ENCODE measurements at places on chromosomes 6 and 20.
A peak's percentile ranks its signal among the peaks of the same experiment; 100 is the strongest.

DNA sequence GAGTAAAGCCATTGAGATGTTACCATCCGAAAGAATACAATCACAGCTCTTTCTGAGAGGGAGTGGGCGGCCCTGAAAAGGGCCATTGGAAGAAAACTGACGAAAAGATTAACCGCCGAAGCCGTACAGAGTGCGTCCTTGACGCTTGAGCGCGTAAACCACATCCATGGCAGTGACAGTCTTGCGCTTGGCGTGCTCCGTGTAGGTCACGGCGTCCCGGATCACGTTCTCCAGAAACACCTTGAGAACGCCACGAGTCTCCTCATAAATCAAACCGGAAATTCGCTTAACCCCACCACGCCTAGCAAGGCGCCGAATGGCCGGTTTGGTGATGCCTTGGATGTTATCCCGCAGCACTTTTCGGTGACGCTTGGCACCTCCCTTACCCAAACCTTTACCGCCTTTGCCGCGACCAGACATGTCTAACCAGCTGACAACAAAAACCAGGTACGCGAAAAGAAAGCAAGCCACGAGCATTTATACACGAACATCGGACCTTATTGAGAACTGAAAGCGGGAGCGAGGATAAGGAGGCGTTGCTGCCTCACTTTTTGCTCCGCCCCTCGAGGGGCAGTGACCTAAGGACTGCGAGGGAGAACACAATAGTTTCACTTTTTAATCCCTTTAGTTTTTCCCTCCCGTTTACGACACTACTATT lies 60.3 kb upstream of the HFE start:
- peak; percentile 81 for DNase-seq

GRCh38 chr6:70903665-70904452 lies 53.0 kb downstream of the B3GAT2 start:
- no peak for DNase-seq

GRCh38 chr20:36314734-36315544 lies 8.8 kb downstream of the DLGAP4 start:
- no peak for DNase-seq

DNA sequence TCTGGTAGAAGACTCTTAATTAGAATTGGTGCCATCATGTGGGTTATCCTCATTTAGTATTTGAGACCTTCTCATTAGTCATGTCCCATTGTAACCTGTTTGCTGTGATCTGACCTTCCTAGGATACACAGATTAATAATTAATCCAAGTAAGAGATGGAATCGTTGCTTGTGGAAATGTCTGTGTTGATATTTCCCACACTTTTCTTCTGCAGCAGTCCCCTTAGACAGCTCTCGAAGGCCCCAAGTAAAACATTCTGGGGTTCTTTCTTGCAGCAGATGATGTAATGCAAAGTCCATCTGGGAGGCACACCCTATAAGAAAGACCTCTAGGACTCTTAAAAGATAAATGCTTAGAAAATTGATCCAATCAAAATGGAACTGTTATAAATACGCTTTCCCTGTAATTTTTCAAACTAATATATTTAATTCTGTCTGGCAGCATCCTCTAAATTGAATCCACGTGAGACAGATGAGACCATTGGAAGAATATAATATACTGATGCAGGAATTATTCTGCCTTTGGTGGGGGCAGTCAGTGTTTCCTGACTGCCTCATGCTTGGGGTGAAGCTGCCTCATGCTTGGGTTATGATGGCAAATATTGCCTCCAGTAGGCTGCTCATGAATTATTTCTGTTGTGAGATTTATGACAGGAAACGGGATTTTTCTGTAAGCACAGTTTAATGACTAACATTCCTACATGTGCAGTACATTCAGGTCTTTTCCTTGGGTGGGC lies 54.5 kb upstream of the ARMC2 start:
- DNase-seq: no peak

- no peak for DNase-seq
Observed at GRCh38 chr20:34557936-34558319, 590 bp upstream of the MAP1LC3A start.

GRCh38 chr6:18893540-18894269 lies 506.6 kb downstream of the RNF144B start:
- DNase-seq: no peak

DNA sequence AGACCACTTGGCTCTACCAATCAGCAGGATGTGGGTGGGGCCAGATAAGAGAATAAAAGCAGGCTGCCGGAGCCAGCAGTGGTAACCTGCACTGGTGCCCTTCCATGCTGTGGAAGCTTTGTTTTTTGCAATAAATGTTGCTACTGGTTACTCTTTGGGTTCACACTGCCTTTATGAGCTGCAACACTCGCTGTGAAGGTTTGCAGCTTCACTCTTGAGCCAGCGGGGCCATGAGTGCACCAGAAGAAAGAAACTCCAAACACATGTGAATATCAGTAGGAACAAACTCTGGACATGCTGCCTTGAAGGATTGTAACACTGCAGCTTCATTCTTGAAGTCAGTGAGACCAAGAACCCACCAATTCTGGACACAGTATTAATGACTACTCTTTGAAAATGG lies 89.9 kb upstream of the MBOAT1 start:
- no peak for DNase-seq

DNA sequence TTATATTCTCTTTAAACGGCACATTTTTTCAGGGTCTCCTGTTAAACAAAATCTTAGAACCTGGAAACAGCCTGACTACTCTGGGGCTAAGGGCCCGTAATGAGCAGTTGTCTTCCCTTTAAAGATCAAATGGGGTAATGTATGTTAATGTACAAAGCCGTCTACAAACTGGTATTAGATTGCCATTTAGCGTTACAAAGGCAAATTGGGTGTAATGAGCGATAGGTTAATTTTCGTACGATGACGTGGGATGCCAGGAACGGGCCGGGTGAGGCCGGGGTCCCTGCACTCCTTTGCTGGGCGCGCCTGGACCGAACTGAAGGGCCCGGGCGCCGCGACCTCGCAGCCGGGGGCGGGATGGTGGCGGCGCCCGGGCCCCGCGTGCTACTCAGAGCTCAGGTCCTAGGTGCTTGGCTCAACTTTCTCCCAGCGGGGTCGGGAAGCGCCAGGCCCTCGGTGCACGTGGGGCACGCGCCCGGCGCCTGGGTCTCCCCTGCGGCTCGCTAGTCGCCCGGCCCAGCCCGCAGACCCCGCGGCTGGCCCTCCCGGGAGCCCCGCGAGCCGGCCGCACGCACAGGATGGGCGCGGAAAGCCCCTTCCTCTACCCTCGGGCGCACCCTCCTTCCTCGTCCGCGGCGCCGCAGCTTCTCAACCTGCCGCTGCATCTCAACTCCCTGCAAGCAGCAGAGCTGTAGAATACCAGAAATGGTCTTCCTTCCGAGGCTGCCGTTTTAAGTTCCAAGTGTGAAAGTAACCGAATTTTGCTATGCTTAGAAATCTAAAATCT lies 5.9 kb downstream of the NKX2-4 start:
- DNase-seq: no peak

DNA sequence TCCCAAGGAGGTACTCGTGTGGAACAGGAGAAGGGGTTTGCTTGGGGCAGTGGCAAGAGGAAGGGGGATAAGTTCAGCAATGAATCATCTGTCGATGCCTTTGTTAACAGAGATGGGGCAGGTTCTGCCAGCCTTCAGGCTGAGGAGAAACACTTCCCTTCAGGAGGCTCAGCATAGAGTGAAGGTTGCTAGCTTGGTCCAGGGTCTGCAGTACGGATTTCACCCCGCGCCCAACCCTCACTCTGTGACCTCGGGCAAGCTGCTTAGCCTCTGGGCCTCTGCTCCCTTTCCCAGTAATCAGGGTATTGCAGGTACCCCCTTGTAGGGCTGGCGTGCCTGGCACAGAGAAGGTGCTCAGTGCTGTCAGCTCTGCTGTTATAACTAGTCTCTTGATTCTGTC lies 7.5 kb downstream of the CAPN11 start:
- no peak for DNase-seq

DNA sequence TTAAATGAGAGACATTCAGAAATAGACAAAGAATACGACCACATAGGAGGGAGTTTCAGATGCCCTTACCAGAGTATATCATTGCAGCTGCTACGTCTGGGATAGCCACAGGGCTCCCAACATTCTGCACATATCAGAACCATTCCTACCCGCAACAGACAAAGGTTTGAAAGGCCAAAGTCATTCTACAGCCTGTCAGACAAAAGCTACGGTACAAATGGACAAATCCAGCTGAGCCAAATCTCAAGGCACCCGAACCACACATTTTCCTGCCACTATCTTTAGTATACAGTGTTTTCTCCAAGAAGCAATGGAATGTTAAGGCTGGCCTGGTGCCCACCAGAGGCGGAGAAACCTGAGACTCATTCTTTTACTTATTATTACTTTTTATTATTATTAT lies 30.5 kb upstream of the LYRM2 start:
- DNase-seq: no peak

Measured in CD8-positive, alpha-beta memory T cell (primary cell).